ENCODE measurements at places on chromosomes 6 and 20.

- no peak for DNase-seq
These were observed 9.9 kb upstream of the ID4 start for GRCh38 chr6:19827247-19827646.

- no peak for DNase-seq
These were observed 65.2 kb downstream of the CDS2 start for GRCh38 chr20:5191829-5192569.

GRCh38 chr20:1371830-1372539 is 20.9 kb downstream of the FKBP1A start:
- no peak for DNase-seq

DNA sequence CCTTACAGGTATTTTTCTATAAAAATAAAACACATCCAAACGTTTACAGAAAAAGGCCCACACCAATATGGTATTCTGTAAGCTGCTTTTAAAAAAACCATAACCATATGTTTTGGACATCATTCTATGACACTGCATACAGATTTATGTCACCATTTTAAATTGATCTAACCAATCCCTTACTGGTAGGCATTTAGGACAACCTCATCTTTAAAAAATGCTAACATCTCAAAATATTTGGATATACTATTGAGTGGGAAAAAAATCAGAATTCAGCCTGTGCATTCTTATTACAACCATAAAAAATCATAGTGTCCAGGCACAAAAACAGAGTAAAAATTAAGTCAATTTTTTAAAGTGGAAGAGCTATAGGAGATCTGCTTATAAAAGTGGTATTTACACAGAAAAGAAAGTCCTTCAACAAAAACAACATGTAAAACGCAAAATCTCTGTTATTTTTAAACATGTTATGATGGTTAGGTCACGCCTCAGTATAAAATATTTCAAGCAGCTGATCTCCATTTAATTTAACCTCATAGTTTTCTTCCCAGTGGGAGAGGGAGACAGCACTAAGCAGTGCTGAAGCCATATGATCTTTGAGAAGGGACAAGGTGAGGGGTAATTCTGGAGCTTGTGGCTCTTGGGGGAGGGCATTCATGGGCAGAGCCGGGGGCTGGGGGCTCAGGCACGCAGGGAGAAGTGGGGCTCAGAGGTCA is 21.2 kb downstream of the TRAM2 start:
- no peak for DNase-seq

DNA sequence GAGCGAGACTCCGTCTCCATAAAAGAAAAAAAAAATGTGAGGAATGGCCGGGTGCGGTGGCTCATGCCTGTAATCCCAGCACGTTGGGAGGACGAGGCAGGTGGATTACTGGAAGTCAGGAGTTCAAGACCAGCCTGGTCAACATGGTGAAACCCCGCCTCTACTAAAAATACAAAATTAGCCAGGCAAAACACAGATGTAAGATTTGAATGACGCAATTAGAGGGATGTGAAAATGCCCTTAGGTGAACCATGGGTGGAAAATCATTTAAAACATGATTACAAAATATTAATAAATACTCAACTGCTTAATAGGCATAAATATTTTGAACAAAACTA is 20.9 kb downstream of the COL9A3 start:
- DNase-seq = no peak

GRCh38 chr20:18805881-18806280 is 7.7 kb upstream of the SCP2D1 start:
- no peak for DNase-seq

- no peak for DNase-seq
These were observed 39.5 kb upstream of the STXBP5 start for GRCh38 chr6:147164761-147165160.

DNA sequence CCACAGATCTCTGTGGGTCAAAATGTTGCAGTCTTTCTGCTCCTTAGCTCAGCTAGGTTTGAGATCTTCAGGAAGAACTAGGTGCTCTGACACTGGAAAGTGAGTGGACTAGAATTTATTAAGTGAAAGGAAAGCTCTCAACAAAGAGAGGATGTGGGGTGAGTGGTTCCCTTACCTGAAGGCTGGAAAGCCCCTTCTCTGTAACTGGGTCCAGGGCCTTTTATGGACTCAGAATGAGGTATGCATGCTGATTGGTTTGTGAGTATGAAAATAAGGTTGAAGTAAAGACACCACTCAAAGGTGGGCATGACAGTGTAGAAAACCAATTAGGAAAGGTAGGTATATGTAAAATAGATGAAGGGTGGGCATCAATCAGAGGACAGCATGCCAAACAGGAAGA is 485.5 kb downstream of the CD109 start:
- no peak for DNase-seq
